ENCODE measurements at places on chromosomes 7 and 10. TPM values are rescaled to one million over a fixed set of nuclear protein-coding genes. Genes with fewer than 3 reads are reported as not detected.

Gene SUN3
- total RNA-seq = not detected

Gene HOGA1
- total RNA-seq = 0.66 TPM

DNA sequence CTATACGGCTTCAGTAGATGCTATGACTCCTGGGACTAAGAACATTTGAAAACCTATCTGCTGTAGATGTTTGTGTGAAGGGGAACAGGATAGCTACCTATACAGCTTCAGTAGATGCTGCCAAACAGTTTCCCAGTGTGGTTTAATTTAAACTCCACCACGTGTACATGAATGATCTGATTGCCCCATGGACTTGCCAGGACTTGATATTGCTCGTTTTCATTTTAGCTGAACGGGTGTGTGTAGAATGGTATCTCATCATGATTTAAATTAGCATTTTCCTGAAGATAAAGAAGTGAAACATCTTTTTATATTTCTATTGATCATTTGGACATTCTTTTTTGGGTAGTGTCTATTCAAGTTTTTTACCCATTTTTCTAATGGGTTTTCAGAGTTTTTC is 77.8 kb upstream of the PIP4K2A start:
- no peak for DNase-seq

DNA sequence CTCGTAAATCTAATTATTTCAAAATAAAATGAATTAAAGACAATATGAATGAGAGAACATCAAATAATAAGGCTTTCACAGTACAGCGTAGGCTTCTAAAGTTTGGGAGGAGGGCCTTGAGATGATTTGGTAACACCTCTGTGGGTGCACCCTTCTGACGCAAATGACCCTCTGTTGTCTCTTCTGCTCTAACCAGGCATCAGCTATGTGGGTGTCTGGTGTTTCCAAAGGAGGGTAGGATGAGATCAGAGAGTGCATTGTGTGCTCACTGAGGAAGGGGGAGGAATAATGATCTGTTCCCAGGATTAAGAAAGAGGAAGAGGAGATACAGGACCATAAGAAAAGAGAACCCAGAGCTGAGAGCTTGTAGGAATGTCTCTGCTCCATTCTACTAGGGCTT is 420.4 kb downstream of the SDK1 start:
- no peak for DNase-seq

DNA sequence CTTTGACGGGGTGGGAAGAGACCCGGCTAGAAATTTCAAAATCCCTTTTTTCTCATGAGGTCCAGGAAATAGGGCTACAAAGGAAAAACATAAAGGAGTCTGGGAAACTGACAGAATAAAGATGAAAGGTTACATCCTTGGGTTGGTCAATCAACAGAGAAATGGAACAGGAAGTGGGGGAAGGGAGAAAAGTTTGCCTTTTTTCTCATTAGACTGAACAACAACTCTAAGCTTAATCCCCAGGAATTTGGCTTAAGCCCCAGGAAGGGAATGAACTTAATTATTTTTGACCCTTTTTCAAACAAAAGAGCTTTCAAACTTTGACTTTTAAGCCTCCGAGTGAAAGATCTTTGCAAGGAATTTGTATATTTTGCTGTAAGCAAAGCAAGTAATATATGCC is 32.7 kb downstream of the LGI1 start:
- DNase-seq = no peak

Gene HTRA1
- total RNA-seq = 30.8 TPM

GRCh38 chr10:11168423-11169090 is 150.9 kb downstream of the CELF2 start:
- no peak for DNase-seq

Gene CTAGE8
- total RNA-seq = not detected

All from psoas muscle (tissue), 8 donors.